ENCODE measurements at places on chromosomes 7 and 10. TPM values are rescaled to one million over a fixed set of nuclear protein-coding genes. Genes with fewer than 3 reads are reported as not detected.

- DNase-seq, result no peak
Measured at GRCh38 chr7:17786314-17786852, 153.9 kb downstream of the SNX13 start.

The CTBP2 gene
- 89.3 TPM for polyA plus RNA-seq

The AKR1C8 gene
- not detected for polyA plus RNA-seq

GRCh38 chr7:80089366-80089765 lies 45.3 kb upstream of the GNAI1 start:
- no peak for DNase-seq

- peak; percentile 5 for DNase-seq
Measured at GRCh38 chr10:48215486-48216203, 58.9 kb downstream of the FRMPD2 start.

The CDNF gene
- polyA plus RNA-seq, result 3.1 TPM

DNA sequence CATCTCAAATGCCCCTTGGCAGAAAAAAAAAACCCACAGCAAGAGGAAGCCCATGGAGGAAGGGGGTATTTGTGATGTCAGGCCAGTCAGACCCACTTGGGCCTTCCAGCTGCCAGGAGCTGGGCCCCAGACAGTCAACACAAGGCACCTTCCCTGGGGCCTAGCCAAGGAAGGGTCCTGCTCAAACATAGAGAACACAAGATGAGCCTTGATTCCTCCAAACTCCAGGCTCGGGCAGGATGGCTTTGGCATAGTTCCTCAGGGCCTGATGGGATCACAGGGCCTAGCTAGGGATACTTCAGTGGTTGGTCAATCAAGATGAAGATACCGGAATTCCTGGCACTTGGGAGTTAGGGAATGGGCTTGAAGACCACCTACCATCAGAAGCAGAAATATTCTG lies 30.8 kb downstream of the DPCD start:
- no peak for DNase-seq

GRCh38 chr10:131701131-131701947 lies 199.5 kb upstream of the PPP2R2D start:
- DNase-seq, result no peak

- no peak for DNase-seq
Measured at GRCh38 chr10:54470324-54470631, 330.8 kb downstream of the PCDH15 start.

The ACBD7 gene
- polyA plus RNA-seq, result 6.0 TPM

DNA sequence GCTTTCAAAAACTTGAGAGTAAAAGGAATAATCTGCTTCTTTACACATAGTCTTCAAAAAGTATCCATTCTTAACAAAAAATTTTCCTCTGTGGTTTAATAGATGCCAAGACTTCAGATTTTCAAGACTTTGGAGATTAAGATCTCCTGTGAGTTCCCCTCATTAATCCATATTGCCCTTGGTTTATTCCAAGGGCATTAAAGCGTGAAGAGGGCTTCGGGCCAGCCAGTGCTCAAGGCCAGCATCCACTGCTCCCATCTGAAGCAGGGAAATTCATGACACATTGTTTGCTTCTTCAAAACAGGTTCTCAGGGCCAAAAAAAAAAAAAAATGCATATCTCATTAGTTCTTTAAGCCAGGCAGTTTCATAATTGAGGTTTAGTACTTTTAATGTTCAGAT lies 137.3 kb upstream of the RHOBTB1 start:
- DNase-seq, result no peak

The FGL2 gene
- polyA plus RNA-seq, result 50.7 TPM

DNA sequence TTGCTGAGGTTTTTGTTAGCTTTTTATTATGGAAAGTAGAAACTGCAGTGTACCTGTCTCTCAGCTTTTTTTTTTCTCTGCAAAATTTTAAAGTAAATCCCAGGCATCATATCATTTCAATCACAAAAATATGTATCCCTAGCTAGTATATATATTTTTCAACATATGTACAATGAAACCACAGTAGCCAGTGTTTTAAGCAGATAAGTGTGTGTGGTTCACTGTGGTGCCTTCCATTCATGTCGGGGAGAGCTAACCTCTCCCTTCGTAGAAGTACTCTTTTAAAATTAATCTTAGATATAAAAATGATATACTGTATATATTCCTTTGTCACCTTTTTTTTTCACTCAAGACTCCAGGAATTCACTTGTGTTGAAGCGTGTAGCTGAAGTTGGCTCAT lies 22.7 kb downstream of the CUL1 start:
- no peak for DNase-seq

- no peak for DNase-seq
Measured at GRCh38 chr7:24245362-24245761, 38.6 kb upstream of the NPY start.

DNA sequence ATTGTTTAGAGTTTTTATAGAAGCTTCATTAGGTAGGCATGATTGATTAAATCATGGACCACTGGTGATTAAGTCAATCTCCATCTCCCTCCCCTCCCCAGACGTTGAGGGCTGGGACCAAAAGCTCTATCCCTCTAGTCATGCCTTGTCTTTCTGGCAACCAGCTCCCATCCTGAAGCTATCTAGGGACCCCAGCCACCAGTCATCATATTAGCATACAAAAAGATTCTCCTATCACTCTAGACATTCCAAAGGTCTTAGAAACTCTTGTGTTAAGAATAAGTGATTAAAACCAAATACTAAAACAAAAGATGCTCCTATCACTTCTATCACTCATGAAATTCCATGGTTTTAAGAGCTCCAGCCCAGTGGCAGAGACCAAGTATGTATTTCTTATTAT lies 178.2 kb downstream of the RAPGEF5 start:
- DNase-seq, result no peak

GRCh38 chr7:79681454-79681853 lies 228.0 kb upstream of the MAGI2 start:
- DNase-seq, result no peak

The PLPP4 gene
- polyA plus RNA-seq, result 0.49 TPM

DNA sequence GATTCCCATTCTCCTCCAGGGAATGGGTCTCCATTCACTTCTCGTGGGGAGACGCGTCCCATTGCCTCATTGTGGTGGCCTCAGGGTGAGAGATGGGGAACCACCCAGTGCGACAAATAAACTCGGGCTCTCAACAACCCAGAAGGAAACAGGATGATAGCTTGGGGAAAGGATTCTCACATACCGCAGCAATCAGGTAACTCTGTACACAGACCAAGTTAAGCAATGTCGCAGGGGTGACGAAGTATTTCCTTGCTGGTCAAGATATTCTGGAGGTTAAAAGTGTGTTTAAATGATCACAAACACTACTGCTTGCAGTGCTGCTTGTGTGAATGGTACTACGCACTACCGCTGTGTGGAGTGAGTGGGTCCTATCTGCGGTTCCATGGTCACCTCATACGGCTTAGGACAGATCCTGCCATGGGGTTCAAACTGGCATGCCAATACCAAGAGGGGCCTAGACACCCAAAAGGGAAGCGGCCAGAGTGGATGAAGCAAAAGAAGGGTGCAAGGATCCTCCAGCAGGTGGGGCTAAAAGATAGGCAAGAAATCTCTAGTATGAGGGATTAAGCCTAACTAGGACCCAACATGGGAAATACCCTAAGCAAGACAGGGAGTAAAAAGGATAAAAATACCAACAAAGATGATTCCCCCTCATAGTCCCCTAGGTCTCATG lies 143.8 kb upstream of the TMEM106B start:
- peak; percentile 39 for DNase-seq

The CDHR1 gene
- 0.96 TPM for polyA plus RNA-seq

DNA sequence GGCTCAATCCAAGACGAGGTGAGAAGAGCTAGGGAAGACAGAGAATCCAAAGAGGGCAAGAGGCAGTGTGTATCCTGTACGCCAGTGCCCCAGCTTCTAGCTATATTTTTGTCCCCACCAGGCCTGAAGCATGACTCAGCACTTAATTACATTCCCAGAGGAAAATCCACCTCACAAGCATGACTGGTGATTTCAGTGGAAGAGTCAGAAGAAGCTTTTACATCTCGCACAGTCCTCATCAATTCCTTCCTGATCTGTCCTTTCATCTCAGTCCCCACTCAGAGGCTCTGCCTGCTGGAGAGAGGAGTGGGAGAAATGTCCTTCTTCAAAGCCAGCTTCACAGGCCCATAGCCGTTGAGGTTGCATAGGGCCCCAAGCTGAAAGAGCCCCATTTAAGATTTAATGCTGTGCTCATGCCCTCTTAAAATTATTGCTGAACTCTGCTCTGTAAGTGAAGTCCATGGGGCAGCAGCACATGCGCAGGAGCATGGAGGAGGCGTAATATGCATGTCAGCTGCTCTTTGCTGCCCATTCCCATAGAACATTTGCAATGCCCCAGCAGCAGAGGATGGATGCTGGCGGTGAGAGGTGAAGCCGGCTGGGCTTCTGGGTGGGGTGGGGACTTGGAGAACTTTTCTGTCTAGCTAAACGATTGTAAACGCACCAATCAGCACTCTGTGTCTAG lies 39.0 kb upstream of the AOAH start:
- DNase-seq, result no peak

GRCh38 chr10:49324711-49325110 lies 25.7 kb downstream of the C10orf71 start:
- DNase-seq, result no peak

DNA sequence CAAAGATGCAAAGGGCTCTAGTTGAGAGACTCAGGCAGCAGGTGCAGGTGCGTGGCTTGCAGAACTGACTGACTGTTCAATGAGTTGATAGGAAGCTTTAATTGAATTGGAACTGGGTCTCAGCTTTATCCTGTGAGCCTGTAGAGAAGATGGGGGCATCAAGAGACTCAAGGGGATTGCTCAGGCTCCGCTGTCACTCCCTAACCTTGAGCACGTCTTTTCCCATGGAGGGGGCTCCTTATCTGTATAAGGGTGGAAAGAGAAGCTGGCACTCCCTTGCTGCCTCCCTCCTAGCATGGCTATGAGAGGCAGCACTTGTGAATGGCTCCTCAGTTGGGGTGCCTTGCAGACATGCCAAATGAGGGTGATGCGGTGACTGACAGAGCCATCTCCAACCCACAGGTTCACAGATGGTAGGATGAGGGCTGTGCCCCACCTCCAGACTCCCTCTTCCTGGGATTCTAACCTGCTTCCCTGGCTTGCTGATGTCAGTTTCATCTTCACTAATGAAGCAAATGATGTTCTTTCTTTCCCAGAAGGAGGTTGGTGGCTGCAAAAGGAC lies 12.4 kb upstream of the PLEKHA1 start:
- DNase-seq, result no peak

DNA sequence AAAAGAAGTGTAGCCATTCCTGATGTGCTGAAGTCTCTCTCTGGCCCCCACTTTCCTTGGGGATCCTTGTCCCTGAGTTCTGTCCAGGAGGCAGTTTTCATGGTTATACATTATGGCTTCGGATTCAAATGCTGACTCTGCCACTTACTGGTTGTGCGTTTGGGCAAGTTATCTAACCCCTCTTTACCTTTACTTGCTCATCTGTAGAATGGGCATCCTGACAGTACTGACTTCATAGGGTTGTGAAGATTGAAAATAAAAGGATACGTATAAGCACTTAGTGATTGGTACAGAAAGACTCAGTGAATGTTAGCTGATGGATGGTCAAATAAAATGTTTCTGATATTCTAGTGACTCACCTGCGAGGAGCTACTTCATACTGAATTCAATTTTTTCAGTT lies 65.1 kb downstream of the TACR2 start:
- DNase-seq, result no peak

The BTRC gene
- 25.1 TPM for polyA plus RNA-seq

DNA sequence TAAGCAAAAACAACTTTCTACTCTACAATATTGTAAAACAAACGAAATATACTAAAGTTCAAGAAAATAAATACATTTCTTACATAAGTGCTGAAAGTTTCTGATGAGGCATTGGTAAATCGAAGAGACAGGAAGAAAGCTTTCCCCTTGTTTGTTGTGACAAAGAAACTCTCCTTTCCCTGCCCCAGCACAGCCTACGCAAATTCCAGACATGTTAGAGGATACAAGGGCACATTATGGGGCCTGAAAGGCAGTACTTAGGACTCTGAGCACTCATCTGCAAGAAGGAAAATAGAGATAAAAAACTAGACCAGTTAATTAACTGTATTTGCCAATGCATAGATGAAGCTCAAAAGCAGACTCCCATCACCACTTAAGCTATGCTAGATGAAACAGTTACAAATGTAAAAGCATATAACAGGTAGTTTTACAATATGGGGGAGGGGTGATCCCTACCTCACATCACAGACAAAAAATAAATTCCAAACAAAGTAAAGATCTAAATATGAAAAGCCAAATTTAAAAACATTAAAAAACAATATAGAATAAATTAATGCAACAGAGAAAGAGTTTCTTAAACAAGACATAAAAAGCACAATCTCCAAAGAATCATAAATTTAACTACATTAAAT lies 21.8 kb downstream of the ARHGAP19 start:
- DNase-seq, result no peak

DNA sequence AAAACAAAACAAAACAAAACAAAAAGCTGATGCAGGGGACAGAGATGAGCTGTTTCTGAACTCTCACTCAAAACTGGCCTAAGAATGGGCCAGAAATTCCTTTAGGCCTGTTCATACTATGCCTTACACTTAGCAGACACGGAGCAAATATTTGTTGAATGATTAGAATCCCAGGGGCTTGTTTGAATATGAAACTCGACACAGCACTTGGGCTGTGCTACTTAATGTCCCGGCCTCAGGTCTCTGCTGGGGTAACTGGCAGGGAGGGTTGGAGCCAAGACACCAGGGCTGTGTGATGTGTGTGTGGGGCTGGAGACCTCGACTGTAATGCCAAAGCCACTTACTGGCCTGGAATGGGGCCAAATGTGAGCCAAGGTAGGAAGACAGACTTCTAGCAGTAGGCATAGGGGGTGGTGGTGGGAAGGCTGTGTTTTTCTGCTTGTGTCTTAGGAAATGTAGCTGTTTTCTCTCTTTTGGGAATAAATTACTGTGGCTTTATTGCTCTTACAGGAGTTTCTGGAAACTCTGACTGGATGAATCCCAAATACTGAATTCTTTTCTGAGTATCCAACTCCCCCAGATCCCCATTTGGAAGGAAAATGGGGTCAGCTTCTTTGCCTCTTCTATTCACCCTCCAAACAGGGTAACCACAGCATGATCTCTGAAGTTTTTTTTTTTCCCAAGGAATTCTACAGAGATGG lies 66.7 kb downstream of the EMX2 start:
- no peak for DNase-seq

The ZNF117 gene
- 28.0 TPM for polyA plus RNA-seq

GRCh38 chr7:133535308-133535707 lies 282.4 kb downstream of the EXOC4 start:
- no peak for DNase-seq

DNA sequence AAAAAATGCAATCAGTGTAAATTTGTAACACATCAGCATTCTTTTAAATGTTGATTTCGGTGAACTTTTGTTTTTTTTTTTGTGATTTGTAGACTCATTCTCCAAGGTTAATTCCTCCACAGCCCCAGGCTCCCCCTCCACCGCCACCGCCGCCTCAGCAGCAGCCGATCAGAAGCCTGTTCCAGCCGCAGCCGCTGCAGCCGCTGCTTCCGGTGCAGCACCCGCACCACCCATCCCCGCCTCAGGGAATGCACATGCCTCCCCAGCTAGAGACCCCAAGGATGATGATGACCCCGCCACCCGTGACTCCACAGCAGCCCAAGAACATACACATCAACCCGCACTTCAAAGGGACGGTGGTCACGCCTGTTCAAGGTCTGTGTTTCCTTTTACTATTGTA lies 66.6 kb downstream of the RBM33 start:
- no peak for DNase-seq

Measured in left renal pelvis (tissue), 4 donors.